Stimulated activated CD4-positive, alpha-beta T cell treated with anti-CD3 and anti-CD28 coated beads, Interleukin-1b, Interleukin-23, amount 100 ng/mL, for 1 hour (primary cell): ENCODE measurements at places on chromosomes 2 and 18.

- no peak for DNase-seq
Measured at GRCh38 chr2:46876741-46877384, 38.7 kb downstream of the MCFD2 start.

GRCh38 chr2:8276026-8276425 is 405.8 kb upstream of the ID2 start:
- no peak for DNase-seq

- no peak for DNase-seq
Measured at GRCh38 chr18:74281011-74281979, 10.5 kb downstream of the CYB5A start.

GRCh38 chr2:125254010-125254409 is 1228.9 kb downstream of the CNTNAP5 start:
- DNase-seq = no peak

- no peak for DNase-seq
Measured at GRCh38 chr2:95346738-95347671, 49.9 kb downstream of the KCNIP3 start.

GRCh38 chr2:179682756-179683155 is 178.7 kb downstream of the ZNF385B start:
- DNase-seq = no peak

- DNase-seq = no peak
Measured at GRCh38 chr2:109410039-109410815, 203.5 kb downstream of the SEPTIN10 start.

DNA sequence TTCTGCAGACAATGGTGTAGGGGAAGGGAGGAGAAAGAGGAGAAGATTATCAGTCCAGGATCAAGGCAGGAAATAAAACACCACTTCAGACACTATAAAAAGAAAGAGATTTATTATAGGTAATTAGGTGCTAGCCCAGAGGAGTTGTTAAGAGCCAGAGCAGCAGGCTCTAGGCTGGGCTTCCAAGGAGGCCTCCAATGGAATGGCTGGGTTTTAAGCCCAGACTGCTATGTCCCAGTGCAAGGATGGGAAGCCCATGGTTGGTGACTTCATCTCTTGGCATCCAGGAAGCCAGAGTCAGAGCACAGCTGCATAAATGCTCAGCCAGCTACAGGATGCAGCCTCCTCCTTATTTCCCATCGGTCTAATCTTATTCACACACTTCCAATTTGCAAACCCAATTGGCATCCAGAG is 95.6 kb downstream of the LAMA3 start:
- DNase-seq = no peak

- no peak for DNase-seq
Measured at GRCh38 chr18:80103231-80103630, 5.8 kb upstream of the ADNP2 start.

- no peak for DNase-seq
Measured at GRCh38 chr2:171521361-171522051, 768 bp upstream of the CYBRD1 start.

GRCh38 chr18:62950246-62950645 is 234.9 kb downstream of the PHLPP1 start:
- DNase-seq = no peak

DNA sequence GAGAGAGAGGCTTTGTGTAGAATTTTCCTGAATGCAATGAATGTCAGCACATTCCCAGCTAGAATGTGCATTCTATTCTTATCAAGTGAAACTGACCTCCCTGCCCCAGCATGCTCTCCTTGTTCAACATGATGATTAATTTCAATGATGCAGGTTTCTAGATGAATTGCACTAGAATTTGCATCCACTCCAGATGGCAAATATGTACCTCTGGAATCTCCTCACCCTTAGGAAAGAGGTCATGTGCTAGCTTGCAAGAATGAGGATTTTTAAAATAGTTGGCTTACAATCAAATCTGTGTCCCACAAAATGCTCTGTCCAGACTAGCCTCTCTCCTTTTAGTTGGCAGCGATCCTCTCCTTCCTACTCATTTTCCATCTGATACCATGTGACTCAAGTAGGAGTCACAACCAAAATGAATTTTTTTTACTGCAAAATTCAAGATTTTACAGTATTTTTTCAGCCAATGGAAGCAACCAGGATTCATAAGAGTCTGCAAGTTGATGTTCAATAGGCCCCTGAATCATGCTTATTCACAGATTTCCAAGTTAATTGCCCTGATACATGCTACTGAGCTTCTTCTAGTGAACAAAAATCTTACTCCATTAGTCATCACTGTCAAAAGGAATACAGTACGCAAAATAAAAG is 21.0 kb upstream of the STAT4 start:
- no peak for DNase-seq

GRCh38 chr18:63320975-63321265 is 1.4 kb upstream of the BCL2 start:
- no peak for DNase-seq

- no peak for DNase-seq
Measured at GRCh38 chr2:172095905-172096625, 6.6 kb downstream of the DLX2 start.

GRCh38 chr2:203678971-203679370 is 27.5 kb upstream of the CD28 start:
- DNase-seq = no peak

DNA sequence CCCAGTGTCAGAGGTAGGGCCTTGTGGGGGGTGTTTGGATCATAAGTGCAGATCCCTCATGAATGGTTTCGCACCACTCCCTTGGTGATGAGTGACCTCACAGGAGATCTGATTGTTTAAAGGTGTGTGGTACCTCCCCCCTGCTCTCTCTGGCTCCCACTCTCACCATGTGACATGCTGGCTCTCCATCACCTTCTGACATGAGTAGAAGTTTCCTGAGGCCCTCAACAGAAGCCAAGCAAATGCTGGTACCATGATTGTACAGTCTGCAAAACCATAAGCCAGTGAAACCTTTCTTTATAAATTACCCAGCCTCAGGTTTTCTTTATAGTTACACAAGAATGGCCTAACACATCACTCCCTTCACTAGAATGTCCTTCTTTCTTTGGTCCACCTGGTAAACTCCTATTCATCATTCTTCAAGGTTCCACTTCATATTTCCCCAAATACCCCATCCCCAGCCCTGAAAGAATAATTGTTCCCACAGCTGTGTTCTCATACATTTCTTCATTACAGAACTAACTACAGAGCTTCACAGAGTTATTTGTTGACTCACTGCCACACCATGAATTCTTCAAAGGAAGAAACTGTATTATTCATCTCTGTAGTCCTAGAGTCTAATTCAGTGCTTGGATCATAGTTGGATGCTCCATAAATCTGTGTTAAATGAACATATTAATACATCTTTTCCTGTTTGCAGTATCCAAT is 81.2 kb upstream of the STK17B start:
- no peak for DNase-seq

DNA sequence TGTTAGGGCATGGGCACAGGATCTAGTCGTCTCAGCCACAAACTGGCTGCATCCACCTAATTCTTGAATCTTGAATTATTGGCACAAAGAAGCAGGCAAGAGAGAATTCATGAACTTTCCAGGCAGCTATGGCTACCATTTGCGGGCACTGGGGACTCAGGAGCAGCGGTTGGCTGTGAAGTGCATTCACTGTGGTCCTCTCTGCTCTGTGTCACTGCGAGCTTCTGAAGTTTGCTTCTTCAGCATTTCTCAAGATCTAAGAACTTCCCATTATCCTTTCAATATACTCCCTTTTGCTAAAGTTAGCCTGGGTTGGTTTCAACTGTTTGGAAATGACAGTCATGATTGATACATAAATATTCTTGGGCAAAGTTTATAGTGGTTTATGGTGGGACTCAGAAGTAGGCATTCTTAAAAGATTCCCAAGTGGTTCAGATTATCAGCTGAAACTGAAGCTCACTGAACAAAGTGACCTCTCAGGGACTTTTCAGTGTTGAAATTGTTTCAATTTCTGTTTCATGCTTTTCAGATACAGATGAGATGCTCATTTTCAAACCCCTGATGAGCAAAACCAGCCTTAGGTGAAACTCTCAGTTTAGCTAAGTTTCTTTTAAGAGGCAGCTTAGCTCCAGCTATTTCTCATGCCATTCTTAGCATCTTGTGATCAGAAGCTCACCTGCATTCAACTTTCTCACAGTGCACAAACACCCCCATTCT is 1258.3 kb upstream of the GYPC start:
- DNase-seq = no peak

DNA sequence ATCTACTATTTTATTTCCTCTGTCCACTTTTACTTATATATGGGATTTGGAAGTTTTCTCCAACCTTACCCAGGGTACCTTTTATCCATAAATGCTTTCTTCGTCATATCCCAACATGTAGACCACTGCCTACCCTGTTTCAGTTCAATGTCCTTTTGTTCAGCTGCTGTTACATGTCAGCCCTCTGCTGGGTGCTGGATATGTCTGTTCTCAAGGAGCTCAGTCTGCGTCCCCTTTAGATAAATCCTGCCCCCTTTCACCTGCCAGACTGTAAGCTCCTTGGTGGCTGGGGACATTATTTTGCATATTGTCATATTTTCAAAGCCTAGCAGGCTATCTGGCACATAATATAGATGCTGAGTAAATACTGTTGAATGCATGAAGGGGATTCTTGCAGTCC is 53.2 kb downstream of the NEMP2 start:
- no peak for DNase-seq

GRCh38 chr2:172442072-172442895 is 14.9 kb downstream of the ITGA6 start:
- no peak for DNase-seq

DNA sequence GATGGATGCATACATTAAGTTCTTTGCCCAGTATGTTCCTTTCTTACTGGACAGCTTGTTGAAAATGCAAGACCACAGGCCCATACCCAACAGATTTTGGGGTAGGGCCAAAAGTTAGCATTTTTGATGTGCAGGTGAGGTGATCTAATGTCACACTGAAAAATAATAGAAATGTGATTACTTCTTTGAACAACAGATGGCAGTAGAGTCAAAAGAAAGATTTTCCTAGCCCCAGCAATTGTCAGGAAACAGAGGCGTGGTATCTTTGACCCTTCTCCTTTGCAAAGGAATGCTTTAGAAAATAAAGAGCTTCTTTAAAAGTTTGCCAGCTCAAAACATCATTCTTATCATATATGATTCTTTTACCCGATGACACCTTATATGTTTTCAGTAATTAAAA is 343.6 kb upstream of the SYT4 start:
- no peak for DNase-seq

- DNase-seq = no peak
Measured at GRCh38 chr2:60446413-60447267, 106.8 kb downstream of the BCL11A start.

GRCh38 chr18:46042571-46043123 is 29.4 kb downstream of the PSTPIP2 start:
- DNase-seq = no peak

GRCh38 chr2:23545396-23545795 is 160.4 kb downstream of the KLHL29 start:
- DNase-seq = no peak

DNA sequence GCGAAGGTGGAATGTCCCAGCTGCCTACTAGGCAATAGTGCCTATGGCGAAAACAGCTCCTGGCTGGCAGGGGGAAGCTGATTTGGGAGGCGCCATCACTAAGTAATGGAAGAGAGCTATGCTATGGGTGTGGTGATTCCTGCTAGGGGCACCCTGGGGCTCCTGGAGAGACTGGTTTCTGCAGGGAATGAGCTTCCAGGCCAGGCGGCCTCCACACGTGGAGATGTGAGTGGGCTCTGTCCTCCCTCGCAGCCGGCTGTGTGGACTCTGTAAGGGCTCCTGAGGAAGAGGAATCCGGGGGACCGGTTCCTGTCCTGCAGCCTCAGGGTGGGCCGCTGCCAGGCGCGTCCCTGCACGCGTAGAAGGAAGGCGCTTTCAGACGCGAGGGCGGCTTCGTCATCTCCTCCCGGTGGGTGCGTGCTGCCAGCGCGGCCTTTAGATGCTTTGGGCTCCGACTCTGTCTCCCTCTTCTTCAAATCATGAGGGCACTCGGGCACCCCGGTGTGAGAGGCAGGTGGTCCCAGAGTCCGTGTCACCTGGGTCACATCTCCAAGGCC is 55.5 kb upstream of the ANKRD62 start:
- DNase-seq = no peak

- DNase-seq = no peak
Measured at GRCh38 chr2:19676770-19677169, 225.0 kb downstream of the TTC32 start.

- no peak for DNase-seq
Measured at GRCh38 chr2:84823788-84824187, 57.1 kb downstream of the TRABD2A start.

- DNase-seq = no peak
Measured at GRCh38 chr18:73119574-73119973, 251.8 kb upstream of the NETO1 start.
